ENCODE measurements at places on chromosomes 5 and 9.

- no peak for DNase-seq
Observed at GRCh38 chr5:83527221-83527620, 55.7 kb downstream of the VCAN start.

- DNase-seq: peak; percentile 6
Observed at GRCh38 chr9:12819436-12820185, 44.8 kb downstream of the LURAP1L start.

DNA sequence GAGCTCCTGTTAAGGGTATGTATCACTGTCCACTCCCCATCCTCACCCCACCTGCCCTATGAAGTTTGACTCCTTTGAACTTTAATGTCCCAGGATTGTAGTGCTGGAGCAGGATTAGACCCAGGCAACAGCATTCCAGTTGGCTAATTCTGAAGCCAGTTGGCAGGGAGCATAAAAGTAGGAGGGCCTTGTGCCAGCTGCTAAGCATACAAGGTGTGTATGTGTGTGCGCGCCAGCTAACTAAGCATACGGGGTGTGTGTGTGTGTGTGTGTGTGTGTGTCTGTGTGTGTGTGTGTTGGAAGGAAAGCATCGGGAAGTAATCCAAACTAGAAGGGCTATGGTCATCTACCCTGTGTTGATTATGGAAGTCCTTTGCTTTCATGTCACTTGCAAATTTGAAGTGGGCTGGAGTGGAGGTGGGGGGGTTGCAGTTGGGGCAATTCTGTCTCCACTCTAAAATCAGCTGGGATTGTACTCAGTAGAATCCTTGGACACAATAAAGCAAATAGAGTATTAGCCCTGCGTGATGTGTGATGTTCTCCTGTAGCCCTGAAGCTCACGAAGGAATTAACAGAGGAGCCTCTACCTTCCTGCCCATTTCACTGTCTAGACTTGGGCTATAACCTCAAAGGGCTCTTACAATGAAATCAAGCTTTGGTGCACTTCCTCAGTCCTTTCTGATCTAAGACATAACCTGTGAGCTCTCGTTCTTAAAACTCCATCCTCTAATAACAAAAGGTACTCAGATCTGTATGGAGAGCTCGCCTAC lies 26.9 kb downstream of the HMGCR start:
- DNase-seq: no peak

DNA sequence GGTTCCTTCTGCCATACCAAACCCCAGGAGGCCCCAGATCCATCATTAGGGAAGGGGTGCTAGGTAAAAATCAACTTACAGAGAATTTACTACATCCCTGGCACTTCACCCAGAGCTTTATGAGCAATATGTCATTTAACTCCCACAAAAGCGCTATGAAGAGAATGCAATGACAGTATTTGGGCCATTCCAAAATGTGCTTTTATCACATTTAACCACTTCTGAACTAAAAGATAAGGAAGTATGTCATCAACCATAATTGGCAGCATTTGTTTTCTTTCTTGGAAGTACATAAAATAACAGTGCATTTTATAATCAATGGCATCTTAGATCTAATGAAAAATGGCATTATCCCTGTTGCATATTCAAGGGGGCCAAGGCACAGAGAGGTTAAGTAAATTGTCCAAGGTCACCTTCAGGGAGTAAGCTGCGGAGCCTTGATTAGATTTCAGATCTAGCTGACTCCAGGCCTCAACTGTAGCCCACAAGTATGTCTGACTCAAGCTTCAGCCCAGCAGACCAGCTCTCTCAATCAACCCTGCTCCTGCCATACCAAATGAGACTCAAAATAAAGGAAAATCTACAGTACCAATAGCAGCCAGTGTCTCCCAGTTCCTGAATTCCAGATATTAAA lies 16.5 kb downstream of the SH3TC2 start:
- DNase-seq: no peak

- no peak for DNase-seq
Observed at GRCh38 chr5:164301708-164302107, 796.3 kb downstream of the MAT2B start.

DNA sequence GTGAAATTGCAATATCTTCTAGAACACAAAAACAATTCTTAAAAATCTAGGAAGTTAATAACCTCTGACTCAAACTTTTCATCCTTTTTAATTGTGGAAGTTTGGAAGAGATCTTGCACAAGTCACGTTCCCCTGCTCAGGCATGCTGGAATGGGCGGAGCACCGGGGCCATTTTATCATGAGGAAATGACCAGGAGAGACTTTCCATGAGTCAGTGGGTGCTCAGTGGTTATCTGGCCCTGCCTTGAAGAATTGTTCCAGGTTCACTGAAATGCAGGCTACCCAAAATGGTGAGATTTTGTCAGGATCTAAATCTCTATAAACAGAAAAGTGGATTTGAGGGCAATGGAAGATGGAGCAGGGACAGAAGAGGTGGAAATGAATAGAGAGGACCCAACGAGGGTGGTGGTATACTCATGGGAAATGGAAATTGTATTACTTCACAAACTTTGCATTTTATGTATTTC lies 61.2 kb downstream of the FYB1 start:
- peak; percentile 17 for DNase-seq

- no peak for DNase-seq
Observed at GRCh38 chr5:76660360-76660759, 37.2 kb upstream of the F2RL2 start.

GRCh38 chr5:174303437-174304045 lies 258.0 kb downstream of the NSG2 start:
- no peak for DNase-seq

GRCh38 chr9:108186642-108187395 lies 669.0 kb downstream of the ACTL7B start:
- peak; percentile 67 for DNase-seq

- no peak for DNase-seq
Observed at GRCh38 chr9:135228983-135229625, 141.6 kb downstream of the OLFM1 start.

DNA sequence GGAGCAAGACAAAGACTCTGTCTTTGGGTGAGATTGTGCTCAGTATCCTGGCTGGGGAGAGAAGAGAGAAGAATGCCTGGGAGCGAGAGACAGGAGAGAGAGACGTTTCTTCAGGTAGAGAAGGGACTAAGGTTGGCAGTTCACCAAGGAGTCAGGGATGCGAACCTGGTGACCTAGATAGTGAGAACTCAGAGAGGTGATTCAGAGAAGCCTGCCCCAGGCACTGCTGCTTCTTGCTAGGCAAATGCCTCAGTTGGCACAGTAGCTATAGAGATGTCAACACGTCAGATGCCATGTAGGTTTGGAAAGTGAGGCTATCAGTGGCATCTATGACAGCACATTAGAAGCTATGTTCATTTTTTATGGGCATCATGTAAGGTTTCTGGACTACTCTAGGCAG lies 231.6 kb upstream of the VLDLR start:
- no peak for DNase-seq

DNA sequence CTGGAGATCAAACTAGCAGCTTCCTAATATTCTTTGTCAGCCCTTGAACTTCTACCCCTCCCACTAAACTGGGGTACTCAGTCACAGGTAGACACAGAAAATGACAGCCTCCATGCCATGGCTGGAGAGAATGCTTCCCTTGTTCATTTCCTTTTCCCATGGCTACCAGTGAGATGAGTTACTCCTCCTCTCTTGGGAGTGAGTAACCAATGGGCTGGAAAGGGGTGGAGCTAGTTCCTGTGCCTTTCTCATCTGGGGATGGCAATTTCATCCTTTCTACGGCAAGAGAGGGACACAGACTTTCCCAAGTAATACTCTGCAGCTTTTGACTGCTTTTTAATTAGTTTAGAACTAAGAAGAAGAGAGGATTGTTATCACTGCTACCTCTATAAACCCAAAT lies 1045.6 kb upstream of the WWC1 start:
- DNase-seq: peak; percentile 6

DNA sequence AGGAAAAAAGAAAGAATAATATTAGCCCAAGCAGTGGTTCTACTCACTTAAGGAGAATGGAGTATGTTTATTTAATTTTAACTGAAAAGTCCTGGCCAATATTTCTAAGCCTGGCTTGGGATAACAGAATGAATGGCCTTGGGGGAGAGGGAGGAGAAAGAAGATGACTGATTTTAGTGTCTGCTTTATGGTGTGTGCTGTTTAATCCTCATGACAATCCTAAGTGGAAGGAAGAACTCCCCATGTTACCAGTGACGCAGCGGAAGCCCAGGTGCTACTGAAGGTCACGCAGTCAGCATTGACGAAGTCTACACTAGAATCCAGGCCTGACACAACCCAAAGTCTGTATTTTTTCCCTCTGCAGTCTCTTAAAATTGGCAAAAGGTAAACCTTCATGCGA lies 50.5 kb downstream of the PALM2AKAP2 start:
- no peak for DNase-seq

GRCh38 chr5:177132136-177133095 lies 1.2 kb upstream of the NSD1 start:
- DNase-seq: no peak

- DNase-seq: no peak
Observed at GRCh38 chr5:1005904-1006655, 2.5 kb upstream of the NKD2 start.

- DNase-seq: peak; percentile 8
Observed at GRCh38 chr5:109830955-109831502, 141.3 kb downstream of the MAN2A1 start.

DNA sequence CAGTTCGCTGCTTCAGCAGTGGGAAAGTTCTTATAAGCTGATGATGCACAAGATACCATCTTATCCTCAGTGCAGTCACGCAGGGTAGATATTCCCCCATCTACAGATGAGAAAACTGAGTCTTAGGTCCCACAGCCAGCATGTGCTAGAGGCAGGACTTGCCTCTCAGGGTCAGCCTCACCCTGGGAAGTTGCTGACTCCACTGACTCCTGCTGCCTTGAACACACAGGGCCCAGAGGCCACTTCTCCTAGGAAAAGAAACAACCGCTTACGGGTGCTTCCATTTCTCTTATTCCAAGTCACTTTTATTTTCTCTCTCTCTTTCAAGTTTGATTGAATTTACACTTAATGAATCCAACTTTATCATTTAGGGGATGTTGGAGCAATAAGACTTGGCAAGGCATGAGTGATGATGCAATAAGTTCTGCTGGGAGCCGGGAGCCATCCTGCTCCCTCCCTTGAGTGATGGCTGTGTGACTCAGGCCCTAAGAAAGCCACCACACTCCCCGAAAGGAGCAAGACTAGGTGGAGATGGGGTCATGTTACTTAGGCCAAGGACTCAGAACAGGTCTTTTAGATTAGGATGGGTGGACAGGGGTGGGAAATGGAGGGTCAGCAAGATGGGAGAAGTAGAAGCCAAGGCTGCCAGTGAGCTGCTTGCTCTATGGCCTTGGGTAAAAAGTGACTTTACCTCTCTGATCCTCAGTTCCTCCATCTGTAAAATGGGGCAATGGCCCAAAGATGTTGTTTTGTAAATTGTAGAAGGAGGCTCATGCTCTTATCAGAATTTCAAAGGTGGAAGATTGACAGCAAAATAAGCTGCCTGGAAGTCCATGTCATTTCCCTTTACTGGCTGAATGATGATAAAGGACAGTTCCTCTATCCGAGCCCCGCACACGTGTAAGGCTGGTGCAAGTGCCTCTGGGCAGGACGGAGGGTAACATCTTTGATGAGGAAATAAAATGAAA lies 67.4 kb upstream of the ZNF618 start:
- DNase-seq: peak; percentile 84

GRCh38 chr9:116585896-116586295 lies 101.2 kb upstream of the TRIM32 start:
- DNase-seq: no peak

DNA sequence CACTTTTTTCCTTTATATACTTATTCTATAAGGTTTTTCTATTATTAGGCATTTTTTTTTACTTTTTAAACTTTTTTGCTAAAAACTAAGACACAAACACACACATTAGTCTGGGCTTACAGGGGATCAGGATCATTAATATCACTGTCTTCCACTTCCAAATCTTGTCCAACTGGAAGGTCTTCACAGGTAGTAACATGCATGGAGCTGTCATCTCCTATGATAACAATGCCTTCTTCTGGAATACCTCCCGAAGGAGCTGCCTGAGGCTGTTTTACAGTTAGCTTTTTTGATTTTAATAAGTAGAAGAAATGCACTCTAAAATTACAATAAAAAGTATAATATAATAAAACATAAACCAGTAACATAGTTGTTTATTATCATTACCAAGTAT lies 345.5 kb upstream of the PTGER4 start:
- no peak for DNase-seq

DNA sequence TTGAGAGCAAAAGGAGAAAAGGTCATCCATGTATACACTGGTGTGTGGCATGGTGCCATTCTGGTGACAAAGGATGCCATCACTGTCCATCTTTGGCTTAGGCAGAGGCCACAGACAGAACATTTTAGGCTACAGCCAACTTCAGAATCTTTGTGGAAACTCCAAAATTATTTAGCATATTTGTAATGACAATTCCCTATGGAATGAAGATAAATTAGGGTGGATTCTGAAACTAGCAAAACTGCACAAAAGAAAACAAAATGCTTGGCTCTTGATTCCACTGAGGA lies 92.5 kb downstream of the FBXW11 start:
- peak; percentile 35 for DNase-seq

- peak; percentile 81 for DNase-seq
Observed at GRCh38 chr5:127785098-127785927, 82.1 kb downstream of the CCDC192 start.

DNA sequence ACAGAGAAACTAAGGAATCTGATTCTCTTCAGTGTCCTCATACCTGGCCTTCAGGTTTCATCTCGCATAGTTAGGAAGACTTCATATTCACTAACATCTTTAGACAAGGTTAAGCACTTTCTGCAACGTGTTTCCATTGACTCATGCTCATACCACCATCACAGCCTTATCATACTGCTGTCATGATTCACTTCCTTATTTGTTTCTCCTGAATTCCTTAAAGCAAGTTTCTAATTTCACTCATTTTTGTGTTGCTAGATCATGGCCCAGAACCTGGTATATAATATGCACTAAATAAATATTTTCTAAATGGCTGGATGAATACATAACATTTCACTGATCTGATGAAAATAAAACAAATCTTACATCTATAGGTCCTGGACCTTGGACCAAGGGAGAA lies 472.9 kb downstream of the PRELID2 start:
- DNase-seq: peak; percentile 58

GRCh38 chr5:6644794-6645241 lies 11.6 kb downstream of the SRD5A1 start:
- no peak for DNase-seq

DNA sequence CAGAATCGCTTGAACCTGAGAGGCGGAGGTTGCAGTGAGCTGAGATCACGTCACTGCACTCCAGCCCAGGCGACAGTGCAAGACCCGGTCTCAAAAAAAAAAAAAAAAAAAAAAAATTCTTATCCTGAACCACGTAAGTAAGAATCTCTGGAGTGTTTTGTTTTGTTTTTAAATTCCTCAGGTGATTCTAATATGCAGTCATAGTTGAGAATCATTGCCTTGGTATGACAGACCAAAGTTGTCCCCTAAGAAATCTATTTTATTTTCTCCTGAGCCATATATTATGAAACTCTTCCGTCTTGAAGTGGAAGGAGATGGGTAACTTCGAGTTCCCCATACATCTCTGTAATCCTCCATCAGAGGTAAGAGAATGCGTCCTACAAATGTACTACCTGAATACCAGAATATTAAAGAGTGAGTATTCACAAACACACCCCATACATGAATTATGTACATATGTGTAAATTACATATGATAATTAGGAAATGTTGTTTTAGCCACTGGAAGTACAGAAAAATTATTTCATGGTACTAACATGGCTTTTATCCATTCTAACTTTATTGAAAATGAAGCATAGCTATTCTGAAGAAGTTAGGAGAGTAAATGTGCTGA lies 26.7 kb upstream of the SVEP1 start:
- DNase-seq: no peak
